ENCODE measurements at places on chromosomes 11 and 22.

- DNase-seq, result peak; percentile 26
Measured at GRCh38 chr11:27120211-27120610, 79.6 kb downstream of the BBOX1 start.

DNA sequence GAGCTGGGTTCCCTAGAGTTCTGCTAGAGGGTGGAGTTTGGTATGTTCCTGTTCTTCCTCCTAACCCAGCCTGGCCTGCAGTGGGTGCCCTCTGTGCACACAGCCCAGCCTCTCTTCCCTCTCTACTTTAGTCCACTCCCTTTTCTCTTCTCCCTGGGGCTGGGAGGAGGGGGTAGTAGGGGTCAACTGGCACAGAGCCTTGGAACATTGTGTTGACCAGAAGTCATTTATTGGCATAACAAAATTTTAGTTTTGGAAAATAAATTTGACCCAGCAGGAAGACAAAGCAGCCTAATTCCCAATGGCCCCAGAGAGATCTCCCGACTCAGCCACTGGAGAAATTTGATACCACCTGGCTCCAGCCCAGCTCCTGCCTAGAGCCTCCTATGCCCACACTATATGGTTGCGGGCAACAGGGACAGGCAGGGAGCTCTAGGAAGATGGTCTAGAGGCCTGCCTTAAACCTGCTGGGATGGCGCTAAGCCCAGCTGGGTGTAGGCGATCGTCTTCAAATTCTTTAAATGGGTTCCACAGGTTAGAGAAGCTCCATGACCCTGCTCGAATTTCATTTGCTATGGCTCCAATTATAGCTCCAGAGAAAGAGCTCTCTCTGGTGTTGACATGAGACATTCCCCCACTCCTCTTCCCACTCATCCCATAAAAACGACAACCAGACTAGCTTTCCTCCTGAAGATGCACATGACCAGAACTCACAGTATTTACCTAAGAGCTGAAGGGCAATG lies 9.9 kb downstream of the PCSK7 start:
- peak; percentile 66 for DNase-seq

DNA sequence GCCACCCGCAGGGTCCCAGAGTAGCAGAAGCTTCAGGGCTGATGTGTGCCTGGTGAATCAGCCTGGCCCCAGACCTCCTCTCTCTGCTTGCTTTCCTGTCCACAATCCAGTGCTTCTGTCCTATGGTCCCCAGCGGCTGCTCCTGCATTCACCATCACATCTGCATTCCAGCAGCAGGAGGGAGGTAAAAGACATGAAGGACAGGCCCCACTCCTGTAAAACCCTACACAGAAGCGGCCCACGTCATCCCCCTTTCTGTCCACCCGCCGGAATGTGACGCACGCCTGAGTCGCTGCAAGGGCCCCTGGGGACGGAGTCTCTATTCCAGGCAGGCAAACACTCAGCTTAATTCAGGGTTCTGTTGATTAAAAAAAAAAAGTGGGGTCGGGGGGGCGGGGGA lies 58.3 kb downstream of the CDKN1C start:
- peak; percentile 51 for DNase-seq

- no peak for DNase-seq
Measured at GRCh38 chr11:105781807-105782206, 171.9 kb downstream of the GRIA4 start.

- DNase-seq, result no peak
Measured at GRCh38 chr11:103167166-103167565, 57.9 kb downstream of the DYNC2H1 start.

GRCh38 chr11:79049741-79050179 lies 391.1 kb downstream of the TENM4 start:
- no peak for DNase-seq

DNA sequence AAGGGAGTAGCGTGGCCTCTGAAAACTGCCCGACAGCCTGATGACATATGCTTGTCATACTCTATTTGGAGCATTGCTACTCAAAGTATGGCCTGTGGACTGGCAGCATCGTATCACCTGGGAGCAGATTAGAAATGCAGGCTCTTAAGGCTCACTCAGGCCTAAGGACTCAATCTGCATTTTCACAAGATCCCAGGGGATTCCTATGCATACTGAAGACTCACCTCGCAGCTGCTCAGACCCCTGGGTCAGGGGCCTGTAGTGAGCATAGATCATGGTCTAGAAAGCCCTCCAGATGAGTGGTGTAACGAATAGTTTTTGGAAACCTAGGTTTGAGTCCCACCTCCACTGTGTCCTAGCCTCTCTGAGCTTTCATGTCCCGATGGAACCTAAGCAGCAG lies 126.3 kb downstream of the FEZ1 start:
- DNase-seq, result no peak

All from fibroblast of skin of right biceps (primary cell).